Forelimb muscle (tissue), 1 donor: ENCODE measurements at places on chromosomes 7 and 10. TPM values are rescaled to one million over a fixed set of nuclear protein-coding genes. Genes with fewer than 3 reads are reported as not detected.

- no peak for DNase-seq
Measured at GRCh38 chr10:80465451-80465835, 11.3 kb downstream of the TSPAN14 start.

DNA sequence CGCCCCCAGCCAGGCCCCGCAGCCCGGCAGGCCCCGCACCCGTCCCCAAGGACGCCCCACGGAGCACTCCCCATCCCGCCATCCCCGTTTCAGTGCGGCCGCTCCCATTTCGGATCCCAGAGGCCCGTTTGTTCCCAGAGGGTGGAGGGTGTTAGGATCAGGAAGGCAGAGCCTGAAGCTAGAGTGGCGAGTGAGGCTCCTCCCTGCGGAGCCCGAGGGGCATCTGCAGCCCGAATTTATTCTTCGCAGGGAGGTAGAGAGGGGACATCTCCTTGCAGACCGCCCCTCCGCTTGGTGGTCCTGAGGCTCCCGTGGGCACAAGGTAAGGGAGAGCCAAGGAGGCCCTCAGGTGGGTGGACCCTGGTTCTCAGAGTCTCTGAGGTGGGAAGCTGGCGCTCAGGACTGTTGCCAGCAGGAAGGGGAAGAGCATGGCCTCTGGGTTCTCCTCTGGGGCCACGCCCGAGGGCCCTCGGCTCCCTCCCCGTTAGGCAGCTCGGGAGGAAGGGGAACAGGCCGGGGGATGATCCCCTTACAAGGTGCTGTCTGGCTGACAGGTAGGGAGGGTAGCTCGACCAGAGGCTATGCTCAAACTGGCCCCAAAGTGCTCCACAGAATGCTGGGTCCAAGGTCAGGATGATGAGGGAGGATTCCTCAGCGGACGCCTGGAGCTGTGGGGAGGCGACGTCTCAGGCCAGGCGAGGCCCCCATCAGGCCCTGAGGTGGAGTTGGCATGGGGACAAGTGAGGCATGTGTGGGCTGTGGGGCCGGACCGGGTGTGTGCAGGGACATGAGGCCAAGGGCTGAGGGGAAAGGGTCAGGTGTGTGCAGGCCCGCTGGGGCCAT is 17.4 kb downstream of the POLL start:
- DNase-seq = no peak

DNA sequence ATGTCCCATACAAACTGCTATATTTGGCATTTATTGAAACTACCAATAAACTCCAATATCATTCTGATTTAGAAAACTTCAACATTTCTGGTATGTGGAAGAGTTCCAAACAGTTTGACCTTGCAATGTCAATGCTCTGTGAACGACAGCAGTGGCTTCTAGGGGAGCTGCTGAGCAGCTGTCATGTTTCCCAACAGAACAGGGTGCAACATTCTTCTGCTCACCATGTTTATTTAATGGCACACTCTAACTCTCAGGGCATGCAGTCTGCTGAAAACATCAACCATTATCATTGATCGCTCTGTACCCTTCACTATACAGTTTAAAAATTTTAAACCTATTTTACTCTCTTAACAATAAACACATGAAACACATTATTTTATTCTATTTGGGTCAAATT is 25.9 kb downstream of the LMOD2 start:
- DNase-seq = no peak

DNA sequence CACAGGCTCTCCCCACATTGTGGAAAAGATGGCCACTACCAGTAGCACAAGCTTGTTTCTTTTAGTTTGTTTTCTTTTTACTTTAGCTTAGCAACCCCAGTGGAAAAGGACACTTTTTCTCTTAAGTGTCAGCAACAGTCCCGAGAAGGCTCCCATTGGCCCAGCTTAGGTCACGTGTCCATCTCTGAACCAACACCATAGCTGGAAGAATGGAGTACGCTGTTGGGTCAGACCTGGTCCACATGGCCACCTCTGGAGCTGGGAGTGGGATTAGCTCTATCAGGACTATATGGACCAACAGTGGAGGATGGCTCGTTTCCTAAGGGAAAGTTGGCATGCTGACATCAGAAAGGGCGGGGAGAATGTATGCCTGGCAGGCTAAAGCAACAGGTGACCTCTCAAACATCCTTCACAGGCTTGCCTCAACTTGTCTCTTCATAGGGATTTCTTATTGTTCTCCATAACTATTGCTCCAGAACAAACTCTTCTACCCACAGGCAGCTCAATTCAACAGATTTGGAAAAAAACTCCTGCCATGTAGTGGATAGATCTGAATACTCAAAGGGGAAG is 27.6 kb upstream of the NEUROG3 start:
- DNase-seq = no peak

DNA sequence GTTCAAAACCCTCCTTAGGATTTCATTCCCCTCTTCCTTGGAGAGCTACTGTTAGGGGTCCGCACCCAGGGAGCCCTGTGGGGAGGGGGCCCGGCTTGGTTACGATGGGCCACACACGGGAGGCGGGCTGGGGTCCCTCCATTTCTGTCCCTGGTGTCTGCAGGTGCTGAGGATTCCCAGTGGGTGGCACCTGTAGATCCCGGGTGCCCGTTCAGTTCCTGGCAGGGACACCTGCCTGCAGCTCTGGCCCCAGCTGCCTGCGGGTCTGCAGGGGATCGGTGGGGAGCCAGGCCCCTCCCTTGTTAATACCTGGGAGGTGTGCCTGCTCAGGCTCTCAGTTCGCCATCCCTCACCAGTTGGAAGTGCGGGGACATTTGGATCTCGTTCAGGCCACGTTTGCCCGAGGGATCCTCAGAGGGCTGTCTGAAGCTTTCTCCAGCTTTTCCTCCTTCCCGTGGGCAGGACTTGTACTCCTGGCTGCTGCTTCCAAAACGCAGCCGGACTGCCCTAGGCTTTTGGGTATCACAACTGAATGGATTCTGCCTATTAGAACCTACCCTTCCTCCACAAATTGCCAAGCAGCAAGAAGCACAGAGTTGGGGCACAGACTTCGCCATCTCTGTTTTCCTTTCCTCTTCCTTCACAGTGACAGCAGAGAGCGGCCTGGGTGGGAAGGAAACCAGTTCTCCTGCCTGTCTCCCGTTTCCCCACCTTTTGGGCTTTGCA is 22.3 kb upstream of the IL15RA start:
- DNase-seq = no peak

DNA sequence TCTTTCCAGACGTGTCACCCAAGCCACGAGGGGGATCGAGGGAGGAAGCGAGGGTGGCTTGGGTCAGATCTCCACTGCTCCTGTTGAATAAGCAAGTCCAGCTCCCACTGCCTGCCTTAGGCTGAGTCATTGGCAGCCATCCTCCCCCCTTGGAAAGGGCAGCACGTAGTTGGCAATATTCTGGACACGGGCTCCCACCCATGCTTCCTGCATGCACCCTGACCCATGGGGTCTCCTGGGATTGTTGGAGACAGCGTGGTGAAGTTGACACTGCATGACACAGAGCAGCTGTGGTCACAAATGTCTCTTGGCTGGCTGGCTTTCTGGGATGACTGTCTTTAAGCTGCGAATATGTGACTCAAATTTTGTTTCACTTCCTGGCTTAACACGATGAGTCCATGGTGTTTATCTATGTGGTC is 11.2 kb downstream of the BTBD16 start:
- no peak for DNase-seq

DNA sequence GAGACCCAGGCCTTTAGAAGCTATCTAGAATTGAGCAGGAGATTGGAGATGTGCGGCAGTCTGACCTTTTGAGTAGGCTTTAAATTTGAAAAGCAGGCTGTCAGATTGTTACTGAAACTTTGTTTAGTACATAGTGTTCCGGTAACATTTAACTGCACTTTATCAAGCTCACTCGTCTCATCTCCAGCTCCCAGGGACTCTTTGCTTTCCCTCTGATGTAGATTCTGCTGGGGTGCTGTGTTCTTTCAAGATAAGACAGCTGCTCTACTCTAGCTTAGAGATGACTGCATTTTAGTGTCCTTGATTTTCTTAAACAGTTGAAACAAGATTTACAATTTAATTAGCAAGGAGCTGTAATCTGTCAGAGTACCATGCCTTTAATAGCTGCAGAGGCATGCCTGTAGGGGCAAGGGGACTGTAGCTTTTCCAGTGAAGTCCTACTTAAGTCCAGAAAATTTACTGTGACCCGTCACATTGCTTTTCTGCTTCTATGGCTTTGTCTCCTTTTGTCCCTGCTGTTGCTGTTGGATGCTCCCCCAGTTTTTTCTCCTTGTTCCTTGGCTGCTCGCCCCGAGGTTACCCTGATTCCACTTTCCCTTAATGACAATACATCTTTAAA is 56.4 kb upstream of the MTPN start:
- DNase-seq = no peak

GRCh38 chr10:78314651-78315050 is 281.0 kb downstream of the RPS24 start:
- DNase-seq = no peak

DNA sequence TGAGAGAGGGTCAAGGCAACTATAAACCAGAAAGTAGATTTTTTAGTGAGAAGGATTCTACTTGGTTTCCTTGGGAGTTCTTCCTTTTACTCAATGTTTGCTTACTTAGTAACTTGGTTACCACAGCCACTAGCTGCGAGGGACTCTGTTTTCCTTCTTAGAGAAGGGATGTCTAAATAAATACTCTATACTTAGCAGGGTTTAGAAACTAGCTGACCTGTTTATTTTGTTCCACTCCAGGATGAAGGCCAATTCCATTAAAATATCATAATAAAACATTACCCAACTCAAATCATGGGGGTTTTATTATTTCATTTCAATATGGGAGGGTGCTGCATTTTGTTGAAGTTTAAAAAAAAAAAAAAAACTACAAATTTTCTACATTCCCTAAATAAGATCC is 87.3 kb downstream of the PPP1R3A start:
- no peak for DNase-seq

DNA sequence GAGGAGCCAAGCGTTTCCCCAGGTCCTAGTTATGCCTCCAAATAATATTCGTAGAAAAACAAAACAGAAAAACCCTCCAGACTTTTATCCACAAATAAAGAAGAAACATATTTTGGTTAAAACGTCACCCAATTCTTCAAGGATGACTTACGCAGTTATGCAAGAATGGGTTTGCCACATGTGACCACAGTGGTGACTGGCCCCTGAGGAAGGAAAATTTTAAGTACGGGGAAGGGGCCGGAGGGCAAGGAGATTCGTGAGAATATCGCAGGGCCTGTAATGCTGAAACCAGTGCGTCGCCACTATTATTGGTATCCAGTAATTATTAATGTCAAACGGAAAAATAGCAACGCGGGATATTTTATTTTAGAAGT is 537 bp upstream of the MRPS24 start:
- peak; percentile 28 for DNase-seq

DNA sequence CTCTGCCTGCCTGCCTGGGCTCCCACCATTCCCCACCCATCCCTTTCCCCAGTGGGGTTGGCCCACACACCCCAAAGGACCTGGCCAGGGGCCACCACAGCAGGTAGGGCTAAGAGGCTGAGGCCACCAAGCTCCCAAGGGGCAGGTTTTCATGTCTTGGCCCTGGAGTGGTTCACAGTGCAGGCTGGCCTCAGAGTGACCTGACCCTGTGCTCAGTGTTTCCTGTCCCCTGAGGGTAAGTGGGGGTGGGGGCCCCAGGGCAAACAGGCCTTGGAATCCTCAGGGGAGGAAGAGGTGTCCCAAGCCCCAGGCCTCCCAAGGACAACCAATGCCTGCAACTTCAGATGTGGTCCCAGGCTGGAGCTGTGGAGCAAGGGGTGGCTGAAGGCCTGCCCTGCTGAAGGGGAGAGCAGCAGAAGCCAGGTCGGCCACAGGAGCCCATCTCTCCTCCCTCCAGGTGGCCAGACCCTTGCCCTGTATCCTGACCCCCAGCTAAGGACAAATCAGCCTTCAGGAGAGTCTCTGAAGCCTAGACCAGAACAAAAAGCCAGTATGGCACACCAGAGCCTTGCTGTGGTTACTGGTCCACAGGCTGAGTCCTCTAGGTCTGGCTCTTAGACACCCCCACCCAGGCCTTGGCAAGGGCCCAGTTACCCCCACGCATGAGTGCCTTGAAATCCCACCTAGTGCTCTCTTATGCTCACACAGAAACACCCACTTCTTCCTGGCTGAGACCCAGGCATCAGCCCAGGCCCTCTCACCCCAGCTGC is 27.6 kb downstream of the POLL start:
- DNase-seq = no peak

DNA sequence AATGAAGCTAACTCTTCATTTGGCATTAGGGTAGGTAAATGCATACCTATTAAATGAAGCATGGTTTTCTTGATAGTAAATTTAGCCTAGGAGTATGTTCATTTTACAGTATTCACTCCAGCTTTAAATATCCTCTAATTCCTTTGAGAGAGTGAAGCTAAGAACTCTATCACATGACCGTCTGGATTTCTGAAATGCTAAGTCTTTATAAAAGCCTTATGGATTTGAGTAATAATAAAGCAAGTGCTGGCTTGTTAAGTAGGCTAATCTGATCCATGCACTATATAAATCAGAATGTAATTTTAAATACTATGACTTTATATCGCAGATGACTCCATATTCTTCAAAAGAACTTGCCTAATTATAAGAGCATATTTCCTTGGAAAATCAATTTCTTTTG is 64.8 kb downstream of the REEP3 start:
- no peak for DNase-seq

DNA sequence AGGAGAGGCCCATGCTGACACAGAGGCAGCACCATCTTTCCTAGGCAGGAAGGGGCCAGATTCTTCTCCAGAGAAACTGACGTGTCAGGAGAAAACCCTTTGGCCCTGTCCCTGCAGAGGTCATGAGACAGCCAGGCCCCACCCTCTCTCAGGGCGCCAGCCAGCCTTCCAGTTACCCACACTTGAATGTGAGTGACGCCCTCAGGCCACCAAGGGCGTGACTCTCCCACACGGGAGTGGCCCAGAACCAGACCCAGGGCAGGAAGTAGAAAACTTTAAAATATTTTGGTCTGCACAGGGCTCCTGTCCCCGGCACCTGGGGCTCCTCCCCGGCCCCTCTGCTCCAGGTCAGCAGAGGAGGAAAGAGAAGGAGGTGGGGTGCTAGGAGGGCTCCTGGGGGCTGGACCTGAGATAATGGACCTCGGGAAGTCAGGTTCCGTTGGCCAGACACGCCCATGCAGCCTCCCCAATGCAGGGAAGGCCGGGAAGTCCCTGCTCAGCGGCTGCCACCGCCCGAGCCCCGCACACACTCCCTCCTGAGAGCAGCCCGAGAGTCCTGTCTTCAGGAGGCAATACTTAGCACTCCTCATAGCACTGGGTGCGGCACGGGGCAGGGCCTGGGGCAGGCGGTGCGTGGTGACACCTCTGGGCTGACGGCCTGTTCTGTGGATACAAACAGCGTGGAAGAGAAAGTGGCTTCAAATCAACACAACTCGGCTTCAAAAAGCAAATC is 67.0 kb upstream of the CFAP46 start:
- no peak for DNase-seq

DNA sequence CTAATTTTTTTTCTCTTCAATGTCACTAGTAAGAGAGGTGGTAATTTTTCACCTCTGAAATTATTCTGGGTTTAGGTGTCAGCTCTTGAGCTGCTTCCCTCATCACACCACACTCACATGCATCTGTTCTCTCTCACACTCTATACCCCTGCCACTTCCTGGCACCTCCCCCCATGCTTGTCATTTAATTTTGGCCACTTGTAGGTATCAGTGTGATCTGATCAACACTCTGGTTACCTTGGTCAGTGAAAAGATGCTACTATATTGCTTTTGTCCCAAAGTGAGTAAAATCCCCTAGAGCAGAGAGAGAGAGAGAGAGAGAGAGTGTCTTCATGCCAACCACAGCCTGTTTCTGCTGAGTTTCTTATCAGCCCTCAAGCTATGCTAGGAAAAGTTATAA is 42.5 kb downstream of the STK17A start:
- no peak for DNase-seq

The ASB10 gene
- 6.2 TPM for polyA plus RNA-seq

The FLNC gene
- polyA plus RNA-seq = 642 TPM

The ATE1 gene
- polyA plus RNA-seq = 18.6 TPM

The FEZF1 gene
- polyA plus RNA-seq = not detected

The SCART1 gene
- polyA plus RNA-seq = 1.5 TPM
